Activated naive CD8-positive, alpha-beta T cell treated with anti-CD3 and anti-CD28 coated beads, Interleukin-2, amount 50 U/mL, for 16 hours (primary cell): ENCODE measurements at places on chromosomes 5 and 9.

- no peak for DNase-seq
Observed at GRCh38 chr9:38686933-38687332, 33.0 kb downstream of the FAM240B start.

GRCh38 chr5:165175041-165175440, 1669.6 kb downstream of the MAT2B start:
- DNase-seq, result no peak

GRCh38 chr9:91047993-91048607, 246.5 kb downstream of the SYK start:
- DNase-seq, result no peak

- no peak for DNase-seq
Observed at GRCh38 chr5:137182576-137182975, 316.6 kb downstream of the SPOCK1 start.

DNA sequence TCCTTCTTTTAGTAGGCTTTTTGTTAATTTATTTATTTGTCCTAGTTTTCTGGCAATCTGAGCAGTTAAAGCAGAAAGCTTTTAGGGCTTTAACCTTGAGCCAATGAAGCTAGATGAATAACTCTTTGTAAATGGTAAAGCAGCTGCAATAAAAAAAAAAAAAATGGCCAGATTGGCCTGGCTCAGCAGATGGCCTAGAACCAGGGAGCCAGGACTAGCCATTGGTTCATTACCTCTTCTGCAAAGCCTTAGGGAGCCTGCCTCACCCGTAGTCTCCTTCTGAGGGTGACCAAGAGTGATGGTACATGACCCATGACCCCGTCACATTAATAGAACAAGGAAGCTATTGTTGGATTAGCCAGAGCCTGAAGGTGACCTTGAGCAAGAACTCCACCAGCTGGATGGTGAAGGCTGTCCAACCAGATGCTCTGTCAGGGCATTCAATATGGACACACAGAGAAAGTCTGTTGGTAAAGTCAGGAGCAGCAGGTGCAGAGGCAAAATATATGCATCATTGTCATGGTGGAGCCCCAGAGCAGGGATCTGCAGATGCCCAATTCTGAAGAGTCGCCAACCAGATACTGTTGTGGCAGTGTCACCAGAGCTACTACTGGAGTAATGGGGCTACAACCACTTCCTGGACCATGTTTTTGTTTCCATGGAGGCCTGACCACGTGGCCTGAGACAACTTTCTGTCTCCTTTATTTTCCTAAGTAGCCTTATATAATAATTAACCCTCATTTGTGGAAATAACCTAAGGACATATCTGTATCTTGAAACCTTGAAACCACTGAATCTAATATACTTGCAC, 100.7 kb downstream of the MTX3 start:
- no peak for DNase-seq

DNA sequence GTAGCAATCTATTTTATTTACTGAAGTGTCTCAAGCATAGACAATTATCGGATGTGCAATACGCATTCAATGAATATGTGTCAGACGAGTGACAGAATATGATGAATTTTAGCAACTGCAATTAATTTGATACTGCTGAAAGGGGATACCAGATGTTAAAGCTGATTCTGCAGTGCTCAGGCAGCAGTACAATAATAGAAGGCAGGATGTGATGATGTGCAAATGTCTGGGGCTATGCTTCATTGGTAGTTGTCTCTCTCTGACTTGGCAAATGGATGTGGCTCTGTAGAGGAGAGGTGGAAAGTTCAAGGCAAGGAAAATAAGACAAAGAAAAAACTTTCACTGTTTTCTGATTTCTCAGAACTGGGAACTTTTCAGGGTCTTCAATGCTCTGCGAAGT, 721.2 kb downstream of the CDH18 start:
- DNase-seq, result no peak

- no peak for DNase-seq
Observed at GRCh38 chr5:146624179-146624578, 108.2 kb upstream of the GPR151 start.

DNA sequence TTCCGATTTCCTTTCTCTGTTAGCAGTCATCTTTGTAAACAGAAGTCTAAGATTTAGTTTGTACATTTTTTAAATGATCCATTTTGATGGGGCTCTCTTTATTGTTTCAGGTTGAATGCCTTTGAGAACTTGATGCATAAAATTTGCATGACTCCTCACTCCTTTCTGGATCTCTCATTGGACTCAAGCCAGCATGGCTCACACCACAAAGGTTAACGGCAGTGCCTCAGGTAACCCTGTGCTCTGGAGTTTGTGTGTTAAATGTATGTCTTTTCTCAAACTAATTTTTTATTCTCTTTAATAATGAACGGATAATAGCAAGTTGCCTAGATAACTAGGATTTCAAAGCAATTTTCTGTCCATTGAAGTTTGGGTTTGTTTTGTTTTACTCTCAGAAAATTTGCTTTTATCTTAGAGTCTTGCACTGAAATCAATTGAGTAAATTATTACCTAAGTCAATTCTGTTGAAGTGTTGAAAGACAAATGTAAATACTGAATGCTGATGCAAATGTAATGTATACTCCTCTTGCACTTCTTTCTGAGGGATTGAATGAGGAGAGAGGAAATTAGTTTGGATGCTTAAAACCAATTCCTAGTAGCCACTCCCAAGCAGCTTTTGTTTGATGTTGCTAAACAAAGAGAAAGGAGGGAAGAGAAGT, 164.6 kb upstream of the DMRT1 start:
- DNase-seq, result no peak

- DNase-seq, result no peak
Observed at GRCh38 chr5:32100230-32100629, 73.9 kb downstream of the GOLPH3 start.
